ENCODE measurements at places on chromosomes 2 and 18.
A peak's percentile ranks its signal among the peaks of the same experiment; 100 is the strongest.

GRCh38 chr2:11891028-11891427 is 144.6 kb downstream of the LPIN1 start:
- no peak for DNase-seq

DNA sequence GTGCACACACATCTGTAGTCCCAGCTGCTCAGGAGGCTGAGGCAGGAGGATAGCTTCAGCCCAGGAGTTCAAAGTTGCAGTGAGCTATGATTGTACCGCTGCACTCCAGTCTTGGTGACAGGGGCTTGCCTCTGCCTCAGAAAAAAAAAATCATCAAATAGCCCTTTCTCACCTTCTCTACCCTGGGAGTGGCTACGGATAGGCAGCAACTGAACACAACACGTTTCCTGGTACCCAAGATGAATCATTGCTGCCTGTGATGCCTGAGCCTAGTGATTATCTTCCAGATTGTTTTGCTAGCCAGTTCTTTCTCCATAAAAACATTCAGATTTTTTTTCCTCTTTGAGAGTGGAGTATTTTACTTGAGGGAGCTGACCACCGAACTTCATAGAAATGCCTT is 13.5 kb downstream of the INPP4A start:
- no peak for DNase-seq

DNA sequence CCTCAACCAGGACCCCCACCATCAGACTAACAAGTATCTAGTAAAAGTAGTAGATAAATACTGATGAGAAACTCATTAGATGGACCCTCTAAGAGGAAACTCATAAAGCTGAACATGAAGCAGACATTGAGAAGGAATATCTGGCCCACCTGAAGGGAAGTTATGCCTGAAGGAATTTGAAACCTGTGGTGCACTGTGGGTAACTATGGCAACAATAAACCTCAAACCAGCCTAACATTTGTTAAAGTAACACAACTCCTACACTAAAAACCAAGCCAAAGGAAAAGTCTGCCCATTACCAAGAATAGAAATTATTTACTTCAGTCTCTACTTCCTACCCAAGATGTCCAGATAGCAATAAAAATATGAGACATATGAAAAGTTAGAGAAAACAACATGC is 43.4 kb downstream of the KIAA1328 start:
- DNase-seq = no peak

DNA sequence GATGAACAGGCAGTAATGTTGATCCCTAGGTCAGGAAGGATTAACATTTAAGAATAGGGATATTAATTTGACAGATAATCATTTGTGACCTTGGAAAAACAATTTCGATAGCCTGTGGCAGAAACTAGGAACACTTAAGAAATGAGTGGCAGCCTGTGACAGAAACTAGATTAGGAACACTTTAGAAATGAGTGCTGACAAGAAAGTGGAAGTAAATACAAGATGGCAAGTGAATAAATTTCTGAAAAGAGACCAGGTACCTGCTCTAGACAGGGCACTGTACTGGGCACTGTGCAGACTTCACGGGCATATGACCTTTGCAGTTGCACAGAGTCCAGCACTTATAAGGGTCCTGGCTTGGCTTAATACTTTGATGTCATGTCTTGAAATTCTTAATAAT is 5.5 kb upstream of the HNRNPA3 start:
- DNase-seq = no peak

GRCh38 chr2:834233-834632 is 116.4 kb upstream of the SNTG2 start:
- DNase-seq = no peak

DNA sequence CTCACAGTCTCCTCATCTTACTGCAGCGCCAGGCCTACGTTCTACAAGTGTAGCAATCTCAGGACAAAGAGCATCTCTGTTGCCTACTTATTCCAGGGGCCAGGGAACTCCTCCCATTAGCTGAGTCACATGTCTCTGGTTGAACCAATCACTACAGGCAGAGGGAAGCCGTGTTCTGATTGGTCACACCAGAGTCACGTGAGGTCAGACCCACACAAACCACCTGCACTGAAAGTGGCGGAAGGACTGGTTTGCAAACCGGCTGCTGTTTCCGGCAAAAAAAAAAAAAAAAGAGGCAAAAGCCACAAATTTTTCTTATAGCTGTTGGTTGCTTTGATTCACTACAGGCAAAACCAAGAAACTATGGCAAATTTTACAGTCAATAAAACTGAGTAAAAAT is 21.9 kb upstream of the USP14 start:
- DNase-seq = peak; percentile 20

- no peak for DNase-seq
Observed at GRCh38 chr18:39340418-39340817, 1774.8 kb upstream of the CELF4 start.

GRCh38 chr2:133848111-133848649 is 279.9 kb upstream of the NCKAP5 start:
- no peak for DNase-seq

GRCh38 chr18:48792141-48792540 is 158.6 kb downstream of the SMAD7 start:
- DNase-seq = no peak

DNA sequence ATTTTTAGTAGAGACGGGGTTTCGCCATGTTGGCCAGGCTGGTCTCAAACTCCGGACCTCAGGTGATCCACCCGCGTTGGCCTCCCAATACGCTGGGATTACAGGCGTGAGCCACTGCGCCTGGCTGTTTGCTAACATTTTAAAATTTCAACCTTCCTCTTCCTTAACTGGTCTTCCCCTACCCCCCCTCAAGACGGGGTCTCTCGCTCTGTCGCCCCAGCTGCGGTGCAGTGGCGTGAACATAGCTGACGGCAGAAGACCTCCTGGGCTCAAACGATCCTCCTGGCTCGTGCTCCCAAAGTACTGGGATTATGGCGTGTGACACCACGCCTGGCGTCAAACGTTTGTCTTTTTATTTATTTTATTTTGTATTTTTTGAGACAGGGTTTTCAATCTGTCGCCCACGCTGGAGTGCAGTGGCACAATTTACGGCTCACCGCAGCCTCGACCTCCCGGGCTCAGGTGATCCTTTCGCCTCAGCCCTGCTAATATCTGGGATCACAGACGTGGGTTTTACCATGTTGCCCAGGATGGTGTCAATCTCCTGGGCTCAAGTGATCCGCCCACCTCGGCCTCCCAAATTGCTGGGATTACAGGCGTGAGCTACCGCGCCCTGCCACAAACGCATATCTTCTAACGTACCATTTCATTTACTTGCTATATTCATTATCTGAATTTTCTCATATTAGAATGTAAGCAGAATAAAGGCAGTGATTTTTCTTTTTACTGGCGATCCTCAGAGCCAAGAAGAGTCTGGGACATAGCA is 984 bp upstream of the MSH2 start:
- no peak for DNase-seq

- DNase-seq = peak; percentile 54
Observed at GRCh38 chr2:26848336-26849055, 564 bp downstream of the DPYSL5 start.

GRCh38 chr18:22257022-22257543 is 87.7 kb downstream of the GATA6 start:
- no peak for DNase-seq

GRCh38 chr2:166572937-166573336 is 78.9 kb upstream of the SCN7A start:
- DNase-seq = no peak

- DNase-seq = peak; percentile 92
Observed at GRCh38 chr2:20093263-20094141, 42.1 kb upstream of the LAPTM4A start.

- DNase-seq = no peak
Observed at GRCh38 chr2:145764631-145765030, 1244.7 kb upstream of the ZEB2 start.

GRCh38 chr2:98775146-98775986 is 44.4 kb upstream of the MGAT4A start:
- no peak for DNase-seq

DNA sequence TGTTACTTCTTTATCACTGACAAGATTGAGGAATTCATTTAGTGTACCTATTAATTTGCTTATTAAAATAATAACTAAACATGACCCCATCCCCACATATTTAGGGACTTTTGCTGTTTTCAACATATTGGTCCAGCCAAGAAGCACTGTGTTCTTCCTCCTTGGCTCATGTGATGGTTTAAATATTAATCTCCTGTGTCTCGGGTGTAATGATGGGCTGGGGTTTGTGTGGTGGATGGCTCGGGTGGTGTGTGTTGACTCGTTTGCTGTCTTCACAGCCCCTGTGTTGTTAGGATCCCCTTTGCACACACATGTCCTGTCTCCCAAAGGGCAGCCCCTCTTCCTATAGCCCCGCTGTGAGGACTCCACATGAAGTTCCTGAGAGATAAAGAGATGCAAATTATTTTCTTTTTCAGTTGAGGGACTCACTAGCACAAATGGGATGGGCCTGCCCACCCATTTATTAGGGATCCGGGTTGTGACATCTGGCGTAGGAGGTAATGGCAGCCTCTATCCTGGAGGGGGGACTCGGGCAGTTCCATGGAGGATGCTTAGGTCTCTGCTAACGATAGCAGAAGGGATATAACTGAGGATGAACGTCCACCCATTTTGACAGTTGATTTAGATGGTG is 53.4 kb downstream of the FHOD3 start:
- DNase-seq = no peak
